Dermis microvascular lymphatic vessel endothelial cell (primary cell): ENCODE measurements at places on chromosomes 13 and 19. TPM values are rescaled to one million over a fixed set of nuclear protein-coding genes. Genes with fewer than 3 reads are reported as not detected.

DNA sequence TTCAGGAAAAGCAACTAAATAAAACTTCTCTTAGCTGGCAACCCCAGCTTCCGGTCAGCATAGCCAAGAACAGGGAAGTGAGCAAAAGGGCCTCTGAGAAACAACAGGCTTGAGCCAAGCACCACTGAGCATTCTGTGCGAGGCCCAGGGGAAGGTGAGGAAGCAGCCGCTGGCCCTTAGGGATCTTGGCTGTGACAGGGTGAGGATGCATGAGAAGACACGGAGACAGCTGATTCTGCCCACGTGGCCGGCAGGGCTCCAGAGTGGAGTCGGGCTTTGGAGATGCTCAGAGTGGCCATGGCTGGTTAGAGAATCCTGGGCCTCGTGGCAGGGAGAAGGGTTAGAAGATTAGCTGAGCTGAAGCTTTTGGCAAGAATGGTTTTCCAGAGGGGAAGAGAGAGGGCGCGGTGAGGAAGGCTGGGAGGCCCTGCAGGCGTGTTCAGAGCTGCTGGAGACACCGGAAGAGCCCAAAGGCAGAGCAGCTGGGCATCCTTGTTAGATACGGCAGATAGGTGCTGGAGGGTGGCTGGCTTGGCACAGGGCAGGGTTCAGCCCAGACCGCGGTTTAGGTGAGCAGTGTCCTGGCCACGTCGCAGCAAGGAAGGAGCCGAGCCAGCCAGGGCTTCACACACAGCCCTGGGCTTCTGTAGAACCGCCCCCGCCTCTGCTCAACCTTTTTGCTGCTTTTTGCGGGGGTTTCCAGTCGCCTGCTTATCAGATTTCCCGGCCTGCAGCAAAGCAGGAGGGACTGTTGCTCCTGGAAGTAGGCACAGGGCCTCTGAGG, 17.3 kb downstream of the UPF1 start:
- DNase-seq = no peak

DNA sequence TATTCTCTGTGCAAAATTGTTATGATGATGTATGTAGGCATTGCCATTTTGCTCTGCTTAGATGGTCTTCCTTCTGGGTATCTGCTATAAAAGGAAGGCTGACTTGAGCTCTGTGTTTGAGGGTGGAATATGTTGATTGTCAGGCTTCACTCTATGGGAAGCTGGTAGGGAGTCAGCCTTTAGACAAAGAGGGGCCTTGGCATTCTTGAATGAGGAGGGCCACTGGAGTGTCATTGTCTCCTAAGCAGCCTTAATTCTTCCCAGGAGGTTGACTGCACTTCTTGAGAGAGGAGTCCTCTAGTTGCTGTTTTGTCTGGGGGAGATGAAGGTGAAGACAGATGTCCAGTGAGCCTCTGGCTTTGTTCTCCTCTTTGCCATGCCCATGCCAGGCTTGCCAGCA, 266.8 kb downstream of the KCNRG start:
- no peak for DNase-seq

- no peak for DNase-seq
Measured at GRCh38 chr19:18414504-18415177, 4.6 kb upstream of the SSBP4 start.

- peak; percentile 56 for DNase-seq
Measured at GRCh38 chr19:39996811-39997637, at the start of gene ZNF546. TSS of gene ZNF546 (plus strand) at chr19:39997060. CDS start at chr19:39998327, 1,267 bp downstream.

DNA sequence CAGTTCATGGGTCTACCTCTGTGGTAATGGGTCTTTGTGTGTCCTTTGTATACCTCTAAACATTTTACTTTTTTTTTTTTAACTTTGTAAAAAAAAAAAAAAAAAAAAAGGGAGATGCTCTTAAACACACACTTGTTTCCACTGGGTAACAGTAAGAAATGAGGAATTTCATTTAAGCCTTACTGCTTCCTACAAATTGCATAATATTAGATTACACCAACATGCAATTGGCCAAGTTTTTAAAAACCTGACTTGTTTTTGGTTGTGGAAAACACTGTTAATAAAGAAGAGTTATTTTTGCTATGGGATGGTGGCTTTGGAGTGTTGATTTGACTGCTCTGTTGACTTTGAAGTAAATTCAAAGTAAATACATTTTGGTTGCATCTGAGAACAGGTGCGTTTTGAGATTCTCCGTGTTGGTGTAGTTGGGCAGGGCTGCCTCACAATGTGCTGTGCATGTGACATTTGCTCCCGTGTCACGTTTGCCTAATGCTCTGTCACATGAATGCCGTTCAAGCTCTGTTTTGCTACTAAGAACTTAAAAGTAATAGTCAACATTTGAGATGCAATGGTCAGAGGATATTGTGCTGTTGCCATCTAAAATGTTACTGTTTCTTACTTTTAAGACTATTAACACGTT, 202.4 kb downstream of the LMO7 start:
- DNase-seq = no peak

DNA sequence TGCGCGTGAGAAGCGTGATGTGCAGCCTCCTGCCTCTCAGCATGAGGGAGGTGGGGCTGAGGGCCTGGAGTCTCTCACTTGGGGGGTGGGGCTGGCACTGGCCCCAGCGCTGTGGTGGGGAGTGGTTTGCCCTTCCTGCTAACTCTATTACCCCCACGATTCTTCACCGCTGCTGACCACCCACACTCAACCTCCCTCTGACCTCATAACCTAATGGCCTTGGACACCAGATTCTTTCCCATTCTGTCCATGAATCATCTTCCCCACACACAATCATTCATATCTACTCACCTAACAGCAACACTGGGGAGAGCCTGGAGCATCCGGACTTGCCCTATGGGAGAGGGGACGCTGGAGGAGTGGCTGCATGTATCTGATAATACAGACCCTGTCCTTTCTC, 8.7 kb downstream of the CD177 start:
- DNase-seq = no peak

Gene TJP3
- under 0.01 TPM in 2 replicates for total RNA-seq

Gene ARHGAP45
- total RNA-seq = 13.5 and 24.6 TPM in 2 replicates

Gene PROSER1
- total RNA-seq = 7.7 and 9.4 TPM in 2 replicates

- no peak for DNase-seq
Measured at GRCh38 chr19:57071444-57071843, 48.3 kb upstream of the USP29 start.

DNA sequence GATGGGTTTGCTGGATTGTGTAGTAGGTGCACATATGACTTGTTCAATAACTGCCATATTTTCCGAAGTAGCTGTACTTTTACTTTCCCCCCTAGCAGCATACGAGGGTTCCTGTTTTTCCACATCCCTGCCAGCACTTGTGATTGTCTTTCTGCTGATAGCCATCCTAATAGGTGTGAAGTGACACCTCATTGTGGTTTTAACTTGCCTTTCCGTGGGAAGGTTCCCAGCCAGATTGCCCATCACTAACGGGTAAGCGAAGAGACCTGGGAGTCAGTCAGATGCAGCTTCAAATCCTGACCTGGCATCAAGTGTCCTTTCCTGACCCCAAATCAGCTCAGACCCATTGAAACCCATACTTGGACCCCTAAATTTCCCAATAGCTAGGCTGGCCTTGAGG, 4.5 kb downstream of the CLPTM1 start:
- DNase-seq = no peak

DNA sequence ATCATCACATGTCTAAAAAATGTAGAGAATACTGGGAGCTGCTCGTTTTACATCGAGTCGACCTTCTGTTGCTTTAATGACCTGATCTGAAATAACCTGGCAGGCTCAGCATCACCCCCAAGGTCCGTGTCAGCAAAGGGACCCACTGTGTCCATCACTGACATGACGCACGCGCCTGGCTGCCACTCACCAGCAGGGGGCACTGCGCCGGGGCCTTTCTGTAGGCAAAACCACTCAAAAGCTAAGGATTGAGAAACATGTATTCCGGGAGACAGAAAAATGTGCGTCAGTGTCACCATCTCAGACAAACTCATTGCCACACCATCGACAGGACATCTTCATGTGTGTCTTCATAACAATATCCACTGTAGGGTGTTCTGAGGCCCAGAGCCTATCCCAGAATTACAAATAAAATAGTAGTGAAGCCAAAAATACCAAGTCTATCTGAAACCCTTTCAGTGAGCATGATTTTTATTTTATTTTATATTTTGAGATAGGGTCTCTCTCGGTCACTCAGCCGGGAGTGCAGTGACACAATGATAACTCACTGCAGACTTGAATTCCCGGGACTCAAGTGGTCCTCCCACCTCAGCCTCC, 130.3 kb upstream of the LSM14A start:
- DNase-seq = peak; percentile 51

DNA sequence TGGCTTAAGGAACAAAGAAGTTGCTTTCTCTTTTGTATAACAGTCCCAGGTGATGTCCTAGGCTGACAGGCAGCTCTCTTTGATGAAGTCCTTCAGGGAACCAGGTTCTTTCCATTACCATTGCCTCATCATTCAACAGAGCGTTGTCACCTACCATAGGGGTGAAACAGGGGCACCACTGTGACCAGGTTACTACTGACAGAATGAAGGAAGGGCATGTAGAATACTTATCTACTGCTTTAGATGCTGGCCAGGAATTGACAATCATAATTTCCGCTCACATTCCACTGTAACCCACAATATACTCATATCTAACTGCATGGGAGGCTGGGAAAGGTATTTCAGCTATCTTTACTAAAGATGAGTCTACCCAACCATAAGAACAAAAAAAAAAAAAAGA, 148.0 kb upstream of the FNDC3A start:
- no peak for DNase-seq

- no peak for DNase-seq
Measured at GRCh38 chr13:38173403-38173802, 176.2 kb upstream of the UFM1 start.
